ENCODE measurements at places on chromosomes 12 and 14.

DNA sequence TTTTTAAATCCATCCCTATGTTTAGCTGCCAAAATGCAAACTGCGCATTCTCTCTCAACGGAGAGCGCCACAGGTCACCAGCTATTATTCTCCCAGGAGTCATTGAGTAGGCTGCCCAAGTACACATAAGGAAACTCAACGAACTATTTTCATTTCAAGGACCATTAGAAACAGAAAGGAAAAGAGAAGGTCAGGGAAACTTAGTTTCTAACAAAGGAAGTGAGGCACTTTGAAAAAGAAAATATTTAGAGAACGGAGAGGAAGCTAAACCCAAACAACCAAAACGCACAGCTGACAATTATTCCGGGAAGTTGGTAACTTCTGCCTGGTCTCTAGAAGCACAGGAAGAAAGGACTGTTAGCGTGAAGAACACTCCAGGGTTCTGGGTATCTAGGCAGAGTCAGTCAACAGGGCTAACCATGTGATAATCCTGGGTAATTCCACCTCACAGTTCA is 23.5 kb downstream of the GPHB5 start:
- no peak for DNase-seq

GRCh38 chr12:115993737-115994136 is 283.8 kb downstream of the MED13L start:
- no peak for DNase-seq

GRCh38 chr14:63371033-63371432 is 52.3 kb upstream of the GPHB5 start:
- DNase-seq: no peak

DNA sequence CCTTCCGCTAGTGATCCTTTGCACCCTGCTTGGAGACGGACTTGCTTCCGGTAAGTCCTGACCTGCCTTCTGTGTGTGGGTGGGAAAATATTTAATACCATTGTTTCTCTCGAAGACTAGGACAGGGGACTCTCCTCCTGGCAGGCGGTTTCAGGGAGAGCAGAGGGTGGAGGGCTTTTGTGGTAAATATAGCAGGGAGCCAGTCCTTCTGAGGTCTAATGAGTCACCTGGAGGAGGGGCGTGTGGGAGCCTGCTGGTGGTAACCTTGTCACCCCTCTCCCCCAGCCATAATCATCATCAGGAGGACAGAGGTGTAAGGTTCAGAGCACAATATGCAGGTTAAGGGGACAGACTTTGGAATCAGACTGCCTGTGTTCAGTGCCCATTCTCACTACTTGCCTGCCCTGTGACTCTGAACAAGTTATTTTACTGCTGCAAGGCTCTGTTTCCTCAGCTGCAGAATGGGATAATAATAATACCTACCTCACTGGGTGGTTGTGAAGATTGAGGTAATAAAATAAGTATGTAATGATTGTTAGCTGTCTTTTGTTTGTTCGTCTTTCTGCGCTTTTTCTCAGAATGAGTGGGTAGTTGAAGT is 47.4 kb downstream of the SUSD6 start:
- no peak for DNase-seq

GRCh38 chr12:54292083-54292930 is 8.5 kb downstream of the NFE2 start:
- DNase-seq: no peak

DNA sequence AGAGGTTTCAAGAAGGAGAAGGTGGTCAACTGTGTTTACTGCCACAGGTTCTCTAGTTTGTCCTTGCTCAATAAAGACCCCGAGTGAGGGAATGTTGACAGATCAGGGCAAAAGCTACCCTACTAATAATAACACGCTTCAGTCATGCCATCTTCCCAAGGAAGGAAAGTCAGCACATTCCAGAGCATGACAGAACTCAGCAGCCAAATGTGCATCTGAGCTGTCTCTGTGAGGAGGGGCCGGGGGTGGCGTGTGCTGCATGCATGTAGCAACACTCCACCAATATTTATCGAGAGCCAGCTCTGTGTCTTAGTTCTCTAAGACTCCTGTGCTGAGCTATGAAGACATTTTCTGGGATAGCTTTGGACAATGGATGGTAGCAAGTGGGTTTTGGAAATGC is 260.4 kb downstream of the DPF3 start:
- no peak for DNase-seq

DNA sequence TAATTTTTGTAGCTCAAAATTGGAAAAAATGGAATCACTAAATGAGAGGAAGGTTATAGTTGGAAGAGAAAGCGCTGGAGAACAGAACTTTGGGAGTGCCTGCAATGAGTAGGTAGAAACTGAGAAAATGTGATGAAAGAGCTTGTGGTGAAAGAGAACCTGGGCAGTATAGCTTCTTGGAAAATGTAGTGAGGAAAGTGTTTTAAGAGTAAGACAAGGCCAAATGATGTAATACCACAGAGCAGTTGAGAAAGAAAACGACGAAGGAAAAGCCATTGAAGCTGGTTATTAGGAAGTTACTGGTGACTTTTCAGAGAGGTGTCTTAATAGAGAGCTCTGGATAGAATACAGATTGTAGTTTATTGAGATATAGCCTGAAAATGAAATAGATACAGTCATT is 255.3 kb downstream of the AEBP2 start:
- DNase-seq: no peak
